ENCODE measurements at places on chromosomes 1 and 21.

- DNase-seq: no peak
Measured at GRCh38 chr1:168004531-168004930, 67.7 kb upstream of the MPC2 start.

GRCh38 chr1:237888143-237888542, 2.6 kb downstream of the ZP4 start:
- no peak for DNase-seq

GRCh38 chr1:108570128-108570527, 10.2 kb downstream of the EEIG2 start:
- peak; percentile 62 for DNase-seq

GRCh38 chr1:175268720-175269119, 76.1 kb upstream of the KIAA0040 start:
- DNase-seq: no peak

DNA sequence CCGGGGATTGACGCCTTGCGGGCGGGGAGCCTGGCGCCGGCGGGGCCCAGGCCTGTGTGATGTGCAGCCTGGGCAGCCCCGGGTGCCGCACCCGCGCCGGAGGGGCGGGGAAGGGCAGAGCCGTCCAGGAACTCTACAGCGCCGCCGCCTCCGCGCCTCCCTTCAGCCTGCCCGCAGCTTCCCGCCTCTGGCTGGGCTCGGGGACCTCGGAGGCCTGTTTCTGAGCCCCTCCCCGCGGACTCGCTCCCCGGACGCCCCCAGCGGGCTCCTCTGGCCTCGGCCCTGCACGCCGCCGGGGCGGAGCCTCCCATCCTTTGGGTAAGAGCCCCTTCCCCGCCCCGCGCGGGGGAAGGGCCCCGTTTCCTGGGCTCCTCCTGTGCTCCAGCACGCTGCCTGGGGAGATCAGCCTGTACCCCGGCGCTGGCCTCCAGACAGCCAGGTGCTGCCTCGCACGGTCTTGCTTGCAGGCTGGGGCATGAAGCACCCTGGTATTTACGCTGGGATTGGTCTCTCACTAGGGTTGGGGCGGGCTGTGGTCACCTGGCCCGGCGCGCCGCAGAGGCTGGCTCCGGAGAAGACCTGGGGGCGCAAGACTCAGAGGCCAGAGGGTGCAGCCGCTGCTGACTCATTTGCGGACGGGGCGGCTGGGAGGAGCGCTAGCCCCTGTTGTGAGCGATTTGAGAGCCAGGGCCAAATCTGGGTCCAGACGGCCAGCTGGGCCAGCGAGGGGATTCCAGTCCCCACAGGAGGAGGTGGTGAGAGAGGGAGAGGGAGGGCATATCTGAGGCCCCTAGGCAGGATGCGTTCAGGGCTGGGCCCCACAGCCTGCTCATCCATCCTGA, 5.7 kb upstream of the ACOT11 start:
- DNase-seq: peak; percentile 70

DNA sequence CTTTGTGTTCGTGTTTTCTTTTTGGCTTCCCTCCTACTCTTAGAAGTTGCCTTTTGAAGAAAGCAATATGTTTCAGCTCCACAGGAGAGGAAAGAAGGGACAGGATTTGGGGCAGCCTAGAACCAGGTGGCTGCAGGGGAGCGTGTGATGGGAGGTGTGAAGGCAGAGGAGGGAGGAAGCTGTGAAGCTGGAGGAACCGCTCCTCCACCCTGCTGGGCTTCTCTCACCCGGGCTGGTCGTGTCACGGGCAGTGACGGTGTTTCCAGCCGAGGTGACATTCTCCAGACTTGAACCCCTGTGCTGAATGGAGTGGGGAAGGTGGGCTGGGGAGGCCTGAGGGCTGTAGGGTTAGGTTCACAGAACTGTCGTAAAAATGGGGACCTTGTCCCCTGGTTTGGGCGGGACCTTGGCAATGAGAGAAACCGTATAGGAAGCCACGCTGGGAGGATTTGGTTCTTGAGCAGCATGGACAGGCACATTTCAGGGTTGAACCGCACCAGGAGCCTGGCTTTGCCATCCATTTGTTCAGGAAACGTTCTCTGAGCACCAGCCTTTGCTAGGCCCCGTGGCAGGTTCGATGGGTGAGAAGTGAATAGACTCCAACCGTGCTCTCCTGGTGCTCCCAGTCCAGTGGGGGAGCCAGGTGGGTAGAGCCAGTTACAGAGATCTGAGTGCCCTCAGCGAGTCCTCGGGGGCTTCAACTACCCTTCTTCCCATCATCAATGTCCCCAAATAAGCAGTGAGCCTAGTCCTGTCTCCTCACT, 103.0 kb downstream of the PRDM2 start:
- no peak for DNase-seq

- no peak for DNase-seq
Measured at GRCh38 chr1:12406211-12407021, 176.6 kb downstream of the VPS13D start.

DNA sequence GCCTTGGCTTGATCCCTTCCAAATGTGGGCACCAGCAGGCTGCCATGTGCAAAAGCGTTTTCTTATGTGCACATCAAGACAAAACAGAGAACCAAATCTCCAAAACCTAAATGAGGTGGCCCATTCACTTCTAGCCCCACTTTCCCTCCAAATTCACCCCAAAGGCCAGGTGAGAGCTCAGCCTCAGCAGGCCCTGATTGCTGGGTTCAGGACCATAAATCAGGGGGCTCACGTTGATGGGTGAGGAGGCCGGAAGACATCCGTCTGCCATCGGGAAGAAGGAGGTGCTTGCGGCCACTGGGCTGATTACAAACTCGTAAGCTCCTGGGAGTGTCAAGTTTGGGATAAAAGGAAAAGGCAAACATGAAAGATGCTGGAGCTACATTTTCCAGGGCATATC, 86.7 kb upstream of the CLDN14 start:
- no peak for DNase-seq

- no peak for DNase-seq
Measured at GRCh38 chr1:42125552-42125951, 27.7 kb upstream of the GUCA2B start.

- peak; percentile 71 for DNase-seq
Measured at GRCh38 chr1:114446198-114446597, 64.8 kb downstream of the TRIM33 start.

DNA sequence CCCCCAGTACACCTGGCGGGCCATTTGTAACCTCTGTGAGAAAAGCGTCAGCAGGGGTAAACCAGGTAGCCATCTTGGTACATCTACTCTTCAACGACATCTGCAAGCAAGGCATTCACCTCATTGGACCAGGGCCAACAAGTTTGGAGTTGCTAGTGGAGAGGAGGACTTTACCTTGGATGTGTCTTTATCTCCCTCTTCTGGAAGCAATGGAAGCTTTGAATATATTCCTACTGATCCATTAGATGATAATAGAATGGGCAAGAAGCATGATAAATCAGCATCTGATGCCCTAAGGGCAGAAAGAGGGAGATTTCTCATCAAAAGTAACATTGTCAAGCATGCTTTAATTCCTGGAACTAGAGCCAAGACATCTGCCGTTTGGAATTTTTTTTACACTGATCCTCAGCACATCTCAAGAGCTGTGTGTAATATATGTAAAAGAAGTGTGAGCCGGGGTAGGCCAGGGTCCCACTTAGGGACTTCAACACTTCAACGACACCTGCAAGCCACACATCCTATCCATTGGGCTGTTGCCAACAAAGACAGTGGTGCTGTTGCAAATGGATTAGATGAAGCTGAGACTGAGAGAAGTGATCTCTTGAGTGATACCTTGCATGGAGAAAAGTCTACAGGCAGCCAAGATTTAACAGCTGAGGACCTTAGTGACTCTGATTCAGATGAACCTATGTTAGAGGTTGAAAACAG, 2.7 kb downstream of the ZBED6 start:
- DNase-seq: no peak

- DNase-seq: no peak
Measured at GRCh38 chr1:246029616-246030015, 477.5 kb downstream of the SMYD3 start.

- DNase-seq: no peak
Measured at GRCh38 chr1:77556045-77556444, 126.4 kb downstream of the ZZZ3 start.

DNA sequence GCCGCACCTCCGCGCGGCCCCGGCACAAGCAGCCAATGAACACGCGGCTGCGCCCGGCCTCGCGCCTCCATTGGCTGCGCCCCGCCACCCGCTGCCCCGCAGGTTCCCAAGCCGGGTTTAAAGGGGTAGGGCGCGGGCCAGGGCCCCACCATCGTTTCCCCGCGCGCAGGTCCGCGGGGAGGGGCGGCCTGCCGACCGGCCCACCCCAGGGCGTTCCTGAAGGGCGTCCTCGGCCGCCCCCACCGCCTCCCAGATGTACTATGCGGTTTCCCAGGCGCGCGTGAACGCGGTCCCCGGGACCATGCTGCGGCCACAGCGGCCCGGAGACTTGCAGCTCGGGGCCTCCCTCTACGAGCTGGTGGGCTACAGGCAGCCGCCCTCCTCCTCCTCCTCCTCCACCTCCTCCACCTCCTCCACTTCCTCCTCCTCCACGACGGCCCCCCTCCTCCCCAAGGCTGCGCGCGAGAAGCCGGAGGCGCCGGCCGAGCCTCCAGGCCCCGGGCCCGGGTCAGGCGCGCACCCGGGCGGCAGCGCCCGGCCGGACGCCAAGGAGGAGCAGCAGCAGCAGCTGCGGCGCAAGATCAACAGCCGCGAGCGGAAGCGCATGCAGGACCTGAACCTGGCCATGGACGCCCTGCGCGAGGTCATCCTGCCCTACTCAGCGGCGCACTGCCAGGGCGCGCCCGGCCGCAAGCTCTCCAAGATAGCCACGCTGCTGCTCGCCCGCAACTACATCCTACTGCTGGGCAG, at the start of gene OLIG1:
Gene OLIG1, plus strand, starts transcription at position 148 of the 750 bp plus-strand sequence. Its CDS starts 106 bp downstream, at position 254.
- DNase-seq: peak; percentile 63
